ENCODE measurements at places on chromosomes 4 and X.

DNA sequence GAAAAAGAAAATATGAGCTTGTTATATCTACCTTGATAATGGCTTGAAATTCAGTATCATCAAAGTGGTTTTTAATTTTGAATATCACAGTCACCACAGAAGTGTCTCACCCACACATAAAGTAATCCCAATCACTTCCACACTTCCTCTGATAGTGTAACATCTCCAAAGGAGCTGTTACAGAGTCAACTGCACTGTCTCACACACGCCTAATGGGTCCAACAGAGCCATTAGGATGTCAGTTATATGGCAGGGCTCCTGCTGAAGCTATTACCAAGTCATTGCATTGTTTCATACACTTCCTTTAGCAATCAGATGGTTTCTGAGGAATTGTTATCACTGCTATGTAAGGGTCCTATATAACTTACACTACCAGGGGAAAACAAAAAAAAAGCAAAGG lies 432.1 kb upstream of the TEX13C start:
- no peak for DNase-seq

DNA sequence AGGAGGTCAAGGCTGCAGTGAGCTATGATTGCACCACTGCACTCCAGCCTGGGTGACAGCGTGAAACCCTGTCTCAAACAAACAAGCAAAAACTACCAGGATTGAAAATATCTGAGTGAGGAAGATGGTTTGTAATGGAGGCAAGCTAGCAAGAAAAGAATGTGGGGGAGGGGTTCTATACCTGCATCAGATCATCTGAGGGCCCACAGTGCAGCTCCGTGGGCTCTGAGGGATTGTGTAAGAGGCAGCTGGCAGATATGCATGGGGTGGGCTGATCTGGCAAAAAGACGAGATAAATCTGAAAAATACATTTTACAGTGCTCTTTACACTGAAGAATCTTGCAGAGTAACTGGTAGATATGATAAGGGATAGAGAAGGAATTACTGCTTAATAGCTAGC lies 28.9 kb upstream of the CHRNA9 start:
- no peak for DNase-seq

- no peak for DNase-seq
Observed at GRCh38 chrX:9897761-9898161, 69.4 kb upstream of the CLDN34 start.

- no peak for DNase-seq
Observed at GRCh38 chr4:140311257-140311835, 62.1 kb upstream of the SCOC start.

GRCh38 chr4:163768014-163768413 lies 273.5 kb downstream of the TMA16 start:
- DNase-seq, result no peak

- no peak for DNase-seq
Observed at GRCh38 chr4:190015538-190016368, 11.3 kb downstream of the FRG2 start.

GRCh38 chrX:69101683-69102251 lies 63.5 kb downstream of the PJA1 start:
- DNase-seq, result no peak

Data from activated CD4-positive, alpha-beta T cell treated with anti-CD3 and anti-CD28 coated beads, Interleukin-2, amount 50 U/mL, for 24 hours (primary cell).